Activated T-cell treated with anti-CD3 and anti-CD28 coated beads, Interleukin-2, amount 50 U/mL, for 48 hours (primary cell): ENCODE measurements at places on chromosomes 11 and 22.

DNA sequence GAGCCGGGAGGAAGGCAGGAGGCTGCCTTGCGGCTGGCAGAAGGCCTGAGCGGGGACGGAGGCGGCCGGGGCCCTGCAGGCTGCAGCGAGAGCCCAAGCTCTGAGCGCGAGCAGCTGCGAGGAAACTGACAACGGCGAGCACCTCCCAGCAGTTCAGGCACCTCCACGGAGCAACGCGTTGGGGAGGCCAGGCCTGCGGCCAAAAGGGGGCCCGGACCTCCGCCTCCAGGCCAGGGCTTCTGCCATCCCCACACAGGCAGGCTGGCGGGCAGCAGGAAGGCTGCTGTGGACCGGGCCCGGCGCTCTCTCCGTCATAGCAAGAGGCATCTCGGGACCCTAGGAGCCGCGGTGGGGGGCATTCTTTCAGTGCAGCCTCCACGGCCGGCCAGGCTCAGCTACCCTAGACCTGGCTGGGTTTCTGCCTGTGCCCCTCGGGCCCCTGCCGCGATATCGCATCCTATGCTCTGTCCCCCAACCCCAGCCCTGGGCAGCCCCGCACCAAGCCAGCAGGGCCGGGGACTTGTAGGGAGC is 22.9 kb upstream of the SLC22A12 start:
- DNase-seq = no peak

GRCh38 chr11:3685923-3686322 is 14.7 kb upstream of the CHRNA10 start:
- DNase-seq = no peak

- no peak for DNase-seq
Observed at GRCh38 chr22:27512283-27512761, 289.2 kb downstream of the MN1 start.

DNA sequence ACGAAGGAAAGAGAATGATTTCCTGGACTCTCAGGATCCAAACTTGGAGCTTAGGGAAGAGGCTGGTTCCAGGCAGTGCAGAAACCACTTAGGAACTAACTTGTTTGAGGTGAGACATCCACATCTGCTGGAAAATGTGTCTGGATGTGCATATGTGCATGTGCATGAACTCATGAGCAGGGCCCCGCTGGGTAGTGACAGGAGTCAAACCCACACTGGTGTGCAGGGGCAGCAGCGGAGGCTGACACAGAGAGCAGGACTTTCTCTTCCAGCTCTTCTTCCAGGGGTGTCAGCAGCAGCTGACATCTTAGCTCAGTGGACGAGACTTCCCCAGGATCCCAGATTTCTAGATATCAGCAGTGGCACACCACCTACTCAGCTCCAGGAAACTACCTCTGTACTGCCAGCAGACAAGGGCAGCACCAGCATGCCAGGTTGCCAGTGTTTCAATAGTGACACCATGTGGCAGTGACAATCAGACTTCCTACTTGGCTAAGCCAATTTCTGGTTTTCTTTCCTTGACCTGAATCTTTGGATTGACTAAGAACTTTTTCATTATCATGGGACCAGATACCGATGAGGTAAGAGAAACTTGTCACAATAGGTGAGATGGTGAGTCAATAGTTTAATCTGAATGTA is 227.5 kb upstream of the ZC3H12C start:
- DNase-seq = no peak

DNA sequence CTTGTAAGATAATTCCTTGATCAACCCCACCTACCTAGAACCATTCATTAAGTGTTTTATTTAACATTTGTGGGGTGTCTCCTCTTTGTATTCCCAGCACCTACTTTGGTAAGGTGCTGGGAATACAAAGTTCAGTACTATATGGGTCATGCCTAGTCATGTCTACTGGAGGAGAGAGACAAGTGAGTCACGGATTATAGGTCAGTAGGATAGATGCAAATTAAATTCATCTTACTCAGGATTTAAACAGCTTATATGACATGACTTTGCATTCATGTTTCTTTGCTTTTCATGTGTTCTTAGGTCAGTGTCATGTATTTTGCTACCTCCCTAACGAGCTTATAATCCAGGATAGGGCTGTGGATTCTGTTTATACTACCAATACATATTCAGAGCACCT is 3.4 kb upstream of the FADS1 start:
- DNase-seq = no peak

DNA sequence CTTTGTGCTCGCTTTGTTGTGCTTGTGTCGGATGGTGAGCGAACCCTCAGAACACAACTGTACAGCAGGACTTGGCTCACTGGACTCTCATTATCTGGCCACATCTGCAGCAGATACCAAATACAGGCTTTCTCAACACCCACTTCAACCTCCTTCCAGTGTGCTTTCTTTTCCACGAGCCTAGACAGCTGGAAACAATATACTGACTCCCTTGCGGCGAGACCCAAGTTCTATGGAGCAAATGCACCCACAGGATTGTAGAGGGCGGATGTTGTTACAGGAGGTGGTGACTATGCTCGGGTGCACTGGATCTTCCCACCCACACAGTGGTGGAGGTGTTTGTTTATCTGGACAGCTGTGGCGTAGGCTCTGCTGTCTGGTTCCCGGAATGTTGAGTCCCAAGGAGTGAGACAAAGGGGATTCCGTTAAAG is 204.3 kb downstream of the TENM4 start:
- no peak for DNase-seq

GRCh38 chr22:50157709-50158375 is 12.7 kb upstream of the PANX2 start:
- DNase-seq = no peak

- no peak for DNase-seq
Observed at GRCh38 chr22:20580179-20580578, 72.8 kb downstream of the MED15 start.

- DNase-seq = no peak
Observed at GRCh38 chr11:93570759-93571413, 27.7 kb upstream of the SMCO4 start.

DNA sequence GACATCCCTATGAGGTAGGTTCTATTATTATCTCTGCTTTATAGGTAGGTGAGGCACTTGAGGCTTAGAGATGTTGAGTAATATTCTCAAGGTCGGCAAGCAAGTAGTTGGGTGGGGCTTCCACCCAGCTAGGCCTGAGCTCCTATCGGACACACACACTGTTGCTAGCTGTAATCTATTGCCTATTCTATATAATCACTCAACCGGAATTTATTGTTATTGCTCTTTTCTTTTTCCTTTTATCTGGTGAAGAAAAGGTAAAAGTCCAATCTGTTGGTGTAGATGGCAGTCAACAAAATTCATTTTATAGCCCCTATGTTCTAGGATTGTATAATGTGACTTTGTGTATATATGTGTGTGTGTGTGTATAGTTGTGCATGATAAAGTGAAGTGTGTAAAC is 3.4 kb downstream of the OR9Q2 start:
- no peak for DNase-seq
